Vein endothelial cell (primary cell): ENCODE measurements at places on chromosomes 12 and 14. TPM values are rescaled to one million over a fixed set of nuclear protein-coding genes. Genes with fewer than 3 reads are reported as not detected.

Gene CEBPE
- total RNA-seq, result not detected in 2 replicates

Gene FAM90A1
- total RNA-seq, result not detected in 2 replicates

Gene MGAT2
- total RNA-seq, result 85.3 and 101 TPM in 2 replicates

Gene DTX3
- 0.48 and 1.3 TPM in 2 replicates for total RNA-seq

Gene TTC9
- 0.65 and 1.3 TPM in 2 replicates for total RNA-seq

Gene KIF5A
- not detected in 2 replicates for total RNA-seq
